ENCODE measurements at places on chromosomes 4 and X.

- ATAC-seq = no peak
Observed at GRCh38 chr4:4521136-4521535, 20.7 kb downstream of the STX18 start.

DNA sequence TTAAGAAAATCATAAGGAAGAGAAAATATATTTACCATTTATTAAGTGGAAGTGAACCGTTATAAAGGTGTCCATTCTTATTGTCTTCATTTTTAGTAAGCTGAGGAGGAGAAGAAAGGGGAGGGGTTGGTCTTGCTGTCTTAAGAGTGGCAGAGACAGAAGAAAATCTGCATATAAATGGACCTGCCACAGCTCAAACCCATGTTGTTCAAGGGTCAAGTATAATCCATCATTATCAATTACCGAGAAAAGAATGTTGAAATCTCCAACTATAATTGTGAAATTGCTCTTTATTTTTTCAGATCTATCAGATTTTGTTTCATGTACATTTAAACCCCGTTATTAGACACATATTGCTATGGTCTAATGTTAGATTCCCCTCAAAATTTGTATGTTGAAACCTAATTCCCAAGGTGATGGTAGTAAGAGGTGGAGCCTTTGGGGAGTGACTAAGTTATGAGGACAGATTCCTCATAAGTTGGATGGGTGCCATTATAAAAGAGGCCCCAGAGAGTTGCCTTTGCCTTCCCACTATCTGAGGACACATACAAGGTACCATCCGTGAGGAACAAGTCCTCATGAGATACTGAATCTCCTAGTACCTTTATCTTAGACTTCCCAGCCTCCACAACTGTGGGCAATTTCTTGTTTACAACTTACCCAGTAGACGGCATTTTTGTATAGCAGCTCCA lies 58.5 kb upstream of the SMAD1 start:
- ATAC-seq = no peak

GRCh38 chr4:123060039-123060770 lies 137.8 kb upstream of the NUDT6 start:
- ATAC-seq = no peak

DNA sequence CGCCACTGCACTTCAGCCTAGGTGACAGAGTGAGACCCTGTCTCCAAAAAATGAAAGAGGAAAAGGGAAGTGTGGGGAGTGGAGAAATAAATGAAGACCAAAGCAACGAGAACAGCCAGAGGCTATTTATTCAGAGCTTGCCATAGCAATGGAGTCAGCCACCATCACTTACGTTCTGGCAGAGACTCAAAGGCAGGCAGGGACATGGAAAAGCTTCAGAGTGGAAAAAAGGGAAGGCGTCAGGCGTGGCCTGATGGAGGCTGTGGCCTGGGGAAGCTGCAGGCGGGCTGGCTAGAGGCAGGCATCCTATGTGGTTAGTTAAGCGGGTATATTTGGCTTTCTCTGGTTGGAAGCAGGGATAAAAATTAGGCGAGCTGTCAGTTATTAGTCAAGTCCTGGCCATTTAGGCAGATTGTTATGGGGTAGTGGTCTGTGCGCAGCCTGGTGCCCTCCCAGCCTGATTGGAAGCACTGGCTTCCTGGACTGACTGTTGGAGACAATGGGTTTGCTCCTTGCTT lies 73.3 kb downstream of the DCTD start:
- ATAC-seq = no peak

DNA sequence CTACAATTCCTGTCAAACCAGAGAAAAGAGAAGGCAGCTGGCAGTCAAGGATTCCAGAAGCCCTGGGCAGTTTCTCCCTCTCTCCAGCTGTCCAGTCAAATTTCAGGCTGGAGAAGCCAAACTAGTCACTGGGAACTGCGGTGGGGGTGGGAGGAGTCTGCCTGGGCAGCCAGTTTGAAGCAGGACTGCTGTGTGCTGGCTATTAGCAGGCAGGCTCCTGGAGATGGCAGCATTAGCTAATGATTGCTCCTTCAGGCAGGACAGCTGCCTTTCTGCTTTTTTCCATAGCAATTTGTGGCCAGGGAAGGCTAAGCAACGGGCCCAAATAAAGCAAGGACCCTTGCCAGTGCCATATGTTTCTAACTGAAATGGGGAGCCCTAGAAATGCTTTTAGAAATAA lies 44.7 kb upstream of the FGF13 start:
- no peak for ATAC-seq

DNA sequence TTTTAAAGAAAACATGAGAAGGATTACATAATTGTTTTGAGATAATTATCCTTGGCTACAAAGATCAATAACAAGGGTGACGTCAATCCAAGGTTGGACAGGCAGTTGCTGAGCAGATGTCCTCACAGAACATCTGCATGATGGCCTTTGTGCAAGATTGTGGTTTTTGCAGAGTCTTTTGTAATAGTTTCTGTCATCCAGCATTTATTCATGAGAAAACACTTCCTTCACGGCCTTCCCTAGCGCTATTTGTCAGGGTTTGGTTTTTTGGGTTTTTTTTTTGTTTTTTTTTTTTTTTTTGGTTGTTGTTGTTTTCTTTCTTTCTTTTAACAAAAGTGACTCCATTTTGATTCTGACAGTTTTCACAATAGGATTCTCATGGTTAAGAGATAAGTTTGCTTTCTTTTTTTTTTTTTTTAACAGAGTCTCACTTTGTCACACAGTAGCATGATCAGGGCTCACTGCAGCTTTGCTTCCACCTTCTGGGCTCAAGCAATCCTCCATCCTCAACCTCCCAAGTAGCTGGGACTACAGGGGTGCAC lies 31.5 kb upstream of the ELF2 start:
- ATAC-seq = no peak
